ENCODE measurements at places on chromosomes 12 and 14.

DNA sequence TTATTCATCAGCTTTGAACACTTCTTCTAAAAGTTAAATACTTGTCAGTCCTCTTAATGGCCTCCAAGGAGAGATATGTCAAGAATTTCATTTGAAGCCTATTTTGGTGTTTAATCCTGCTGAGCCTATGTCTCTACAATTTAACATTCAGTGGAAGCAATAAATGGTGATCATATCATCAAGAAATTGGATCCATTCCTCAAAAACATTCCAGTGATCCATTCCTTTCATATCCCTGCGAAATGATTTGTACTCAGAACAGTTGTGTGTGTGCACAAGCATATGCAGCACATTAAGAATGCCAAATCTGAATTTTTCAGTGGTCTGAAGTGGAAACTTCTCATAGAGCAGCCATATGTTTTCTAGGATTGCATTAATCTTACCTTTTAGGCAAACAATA, 373.7 kb upstream of the SYT1 start:
- no peak for DNase-seq

DNA sequence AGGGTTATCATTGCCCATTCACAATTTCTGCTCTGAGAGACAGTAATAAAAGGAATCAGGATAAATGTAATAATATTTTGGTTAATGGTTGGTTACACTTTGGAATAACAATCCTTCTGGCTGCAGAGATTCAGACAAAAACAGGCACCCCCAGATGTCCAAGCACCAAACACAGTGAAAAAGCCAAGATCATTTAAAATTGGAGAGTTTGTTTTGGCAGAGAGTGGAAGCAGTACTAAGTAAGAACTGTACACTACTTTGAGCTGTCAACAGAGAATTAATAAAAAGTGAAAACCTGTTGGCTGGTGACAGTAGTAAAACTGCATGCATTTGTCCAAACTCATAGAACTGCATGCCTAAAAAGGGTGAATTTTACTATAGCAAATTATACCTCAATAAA, 15.6 kb upstream of the IL22 start:
- DNase-seq: no peak

- no peak for DNase-seq
Observed at GRCh38 chr12:113416091-113416754, 6.0 kb upstream of the SDSL start.

GRCh38 chr14:106837870-106838269, 1311.5 kb downstream of the TMEM121 start:
- DNase-seq: no peak

- no peak for DNase-seq
Observed at GRCh38 chr12:107929436-107929835, 154.9 kb downstream of the ASCL4 start.

GRCh38 chr12:56081393-56082347, 1.7 kb downstream of the ERBB3 start:
- DNase-seq: no peak

GRCh38 chr14:61178226-61179060, 102.7 kb downstream of the TMEM30B start:
- DNase-seq: no peak

DNA sequence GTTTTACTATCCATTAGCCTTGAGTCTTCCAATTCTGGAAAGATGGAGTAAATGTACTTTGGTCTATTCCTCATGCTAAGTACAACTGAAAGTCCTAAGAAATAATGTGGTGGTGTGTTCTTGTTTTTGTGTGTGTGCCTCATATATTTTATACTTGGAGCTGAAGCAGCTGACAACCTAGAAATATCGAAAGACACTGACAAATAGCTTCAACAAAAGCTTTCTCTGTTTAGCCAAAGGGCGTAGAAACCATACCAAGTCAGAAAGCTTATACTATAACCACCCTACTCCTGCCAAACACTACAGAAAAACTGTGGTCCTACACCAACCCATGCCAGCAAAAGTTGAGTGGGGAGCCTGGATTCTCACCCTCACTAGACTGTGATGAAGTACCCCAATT, 188.4 kb downstream of the GPHN start:
- DNase-seq: no peak

- DNase-seq: no peak
Observed at GRCh38 chr14:74821267-74821915, 54.6 kb downstream of the PROX2 start.

DNA sequence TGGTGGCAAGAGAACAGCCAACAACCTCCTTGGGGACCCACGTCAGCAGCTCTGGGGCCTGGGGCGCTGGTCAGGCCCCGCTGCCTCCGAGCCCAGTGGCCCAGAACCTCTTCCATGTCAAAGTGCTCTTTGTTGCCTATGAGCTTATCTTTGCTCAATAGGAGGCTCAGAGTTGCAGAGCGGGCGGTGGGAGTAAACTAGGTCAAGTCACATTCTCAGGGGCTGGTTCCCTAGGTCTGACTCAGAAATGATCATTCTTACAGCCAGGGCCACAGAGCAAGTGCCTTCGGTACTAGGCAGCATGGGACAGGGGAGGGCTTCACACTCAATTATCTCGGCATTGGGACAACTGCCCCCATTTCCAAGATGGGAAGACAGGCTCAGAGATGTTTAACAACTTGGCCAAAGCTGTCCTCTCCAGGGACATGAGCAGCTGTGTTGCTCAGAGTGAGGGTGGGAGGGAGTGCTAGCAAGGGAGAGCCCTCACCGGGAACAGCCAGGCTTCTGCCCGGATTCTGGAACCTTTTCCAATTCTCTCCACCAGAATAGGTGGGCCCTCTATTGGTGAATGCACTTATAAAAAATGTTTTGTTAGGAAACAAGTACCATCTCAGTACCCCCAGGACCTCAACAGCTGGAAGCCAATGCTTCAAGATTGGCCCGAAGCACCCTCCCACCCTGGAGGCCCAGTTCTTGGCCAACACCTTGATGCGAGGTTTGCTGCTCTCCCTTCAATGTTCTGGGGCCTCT, 11.9 kb downstream of the SLC25A29 start:
- no peak for DNase-seq

DNA sequence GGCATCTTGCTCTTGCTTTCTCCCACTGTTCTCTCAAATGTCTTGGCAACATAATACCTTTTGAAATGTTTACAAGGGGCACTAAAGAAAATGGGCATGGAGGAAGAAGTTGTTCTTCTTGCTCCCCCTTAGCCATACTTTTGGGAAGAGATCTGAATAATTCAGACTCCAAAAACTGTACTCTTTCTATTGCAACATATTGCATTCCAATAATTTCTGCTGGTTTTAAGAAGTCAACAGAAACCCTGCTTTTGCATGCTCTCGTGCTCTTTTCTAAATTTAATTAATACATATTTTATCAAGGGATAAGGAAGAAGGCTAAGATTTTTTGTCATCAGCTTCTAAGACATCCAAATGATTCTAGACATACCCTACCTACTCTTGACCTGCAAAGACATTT, 409.9 kb upstream of the SOX5 start:
- no peak for DNase-seq

DNA sequence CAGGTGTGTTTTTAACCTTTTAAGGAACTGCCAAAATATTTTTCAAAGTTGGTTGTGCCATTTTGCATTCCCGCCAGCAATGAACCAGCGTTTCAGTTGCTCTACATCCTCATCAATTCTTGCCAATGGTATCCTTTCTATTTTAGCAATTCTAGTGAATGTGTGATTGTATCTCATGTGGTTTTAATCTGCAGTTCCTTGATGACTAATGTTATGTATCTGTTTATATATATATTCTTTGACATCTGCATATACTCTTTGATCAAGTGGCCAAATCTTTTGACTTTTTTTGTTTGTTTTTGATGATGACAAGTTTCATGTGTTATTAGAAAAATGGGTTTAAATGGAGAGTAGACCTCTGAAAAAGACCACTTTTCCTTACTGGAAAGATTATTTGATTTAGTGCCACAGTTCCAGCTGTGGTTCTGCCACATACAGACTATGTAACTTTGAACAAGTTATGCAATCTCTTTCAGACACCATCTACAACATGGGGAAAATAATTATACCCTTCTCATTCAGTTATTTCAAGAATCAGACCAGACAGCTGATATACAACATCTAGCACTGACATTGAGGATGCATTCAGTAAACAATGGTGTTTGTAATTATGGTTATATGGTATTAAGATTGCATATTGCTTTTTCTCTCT, 146.3 kb upstream of the CNOT2 start:
- no peak for DNase-seq

DNA sequence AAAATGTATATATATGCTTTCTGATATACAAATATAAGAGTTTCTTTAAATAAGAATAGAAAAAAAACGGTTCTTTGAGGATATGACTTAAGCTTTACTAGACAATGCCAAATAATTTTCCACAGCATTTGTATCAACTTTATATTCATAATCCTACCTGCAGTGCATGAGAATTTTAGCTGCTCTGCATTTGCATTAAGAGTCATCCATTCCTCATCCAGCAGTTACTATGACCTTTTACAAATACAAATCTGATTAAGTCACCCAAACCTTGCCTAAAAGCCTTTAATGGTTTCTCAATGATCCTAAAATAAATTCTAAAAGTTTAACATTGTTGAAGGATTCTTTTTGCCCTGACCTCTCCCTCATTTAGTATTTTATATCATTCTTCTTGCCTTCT, 116.5 kb downstream of the MGAT4C start:
- no peak for DNase-seq

DNA sequence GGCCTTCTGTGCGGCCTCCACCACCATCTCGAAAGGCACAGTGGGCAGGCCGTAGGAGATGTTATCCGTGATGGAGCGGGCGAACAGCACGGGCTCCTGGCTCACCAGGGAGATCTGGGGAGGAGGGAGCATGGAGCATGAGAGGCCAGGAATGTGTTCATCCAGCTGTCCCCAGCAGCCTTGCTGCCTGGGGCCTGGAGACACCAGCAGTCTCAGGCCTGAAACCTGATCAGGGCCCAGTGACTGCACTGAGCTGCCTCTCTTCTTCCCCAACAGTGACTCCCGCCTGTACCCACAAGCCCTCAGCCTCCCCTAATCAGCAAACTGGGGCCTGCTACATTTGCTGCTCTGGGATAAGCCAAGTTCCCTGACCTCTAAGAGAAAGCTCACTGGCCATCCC, 30.9 kb downstream of the ABCB9 start:
- DNase-seq: no peak

DNA sequence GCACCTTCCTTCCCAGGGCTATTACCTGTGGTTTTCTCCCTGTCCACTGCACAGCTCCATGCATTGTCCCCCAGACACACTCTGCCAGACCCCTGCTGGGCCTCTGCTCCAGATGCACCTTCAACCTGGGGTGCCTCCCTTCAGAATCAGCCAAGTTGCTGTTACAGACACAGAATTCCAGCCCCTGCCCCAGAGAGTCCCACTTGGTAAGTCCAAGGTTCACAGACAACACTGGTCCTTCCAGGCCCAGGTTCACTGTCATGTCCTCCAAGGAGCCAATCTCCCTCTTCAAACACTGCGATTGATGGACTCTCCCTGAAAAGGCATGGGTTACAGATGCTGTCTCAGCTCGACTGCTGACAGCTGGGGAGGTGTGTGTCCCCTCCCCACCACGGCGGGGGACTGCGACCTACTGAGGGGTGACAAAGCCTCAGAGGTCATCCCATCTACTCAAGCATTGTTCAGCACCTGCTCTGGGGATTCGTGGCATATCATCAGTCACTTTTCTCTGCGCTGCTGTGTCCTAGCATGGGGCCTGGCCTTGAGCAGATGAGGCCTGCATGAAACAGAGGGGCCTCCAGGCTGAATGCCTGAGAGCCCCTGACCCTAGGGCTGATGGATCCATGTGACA, 24.3 kb downstream of the CALM1 start:
- no peak for DNase-seq

GRCh38 chr12:57460841-57461275, 1.3 kb downstream of the GLI1 start:
- no peak for DNase-seq

GRCh38 chr12:92414170-92415070, 268.8 kb upstream of the BTG1 start:
- no peak for DNase-seq

DNA sequence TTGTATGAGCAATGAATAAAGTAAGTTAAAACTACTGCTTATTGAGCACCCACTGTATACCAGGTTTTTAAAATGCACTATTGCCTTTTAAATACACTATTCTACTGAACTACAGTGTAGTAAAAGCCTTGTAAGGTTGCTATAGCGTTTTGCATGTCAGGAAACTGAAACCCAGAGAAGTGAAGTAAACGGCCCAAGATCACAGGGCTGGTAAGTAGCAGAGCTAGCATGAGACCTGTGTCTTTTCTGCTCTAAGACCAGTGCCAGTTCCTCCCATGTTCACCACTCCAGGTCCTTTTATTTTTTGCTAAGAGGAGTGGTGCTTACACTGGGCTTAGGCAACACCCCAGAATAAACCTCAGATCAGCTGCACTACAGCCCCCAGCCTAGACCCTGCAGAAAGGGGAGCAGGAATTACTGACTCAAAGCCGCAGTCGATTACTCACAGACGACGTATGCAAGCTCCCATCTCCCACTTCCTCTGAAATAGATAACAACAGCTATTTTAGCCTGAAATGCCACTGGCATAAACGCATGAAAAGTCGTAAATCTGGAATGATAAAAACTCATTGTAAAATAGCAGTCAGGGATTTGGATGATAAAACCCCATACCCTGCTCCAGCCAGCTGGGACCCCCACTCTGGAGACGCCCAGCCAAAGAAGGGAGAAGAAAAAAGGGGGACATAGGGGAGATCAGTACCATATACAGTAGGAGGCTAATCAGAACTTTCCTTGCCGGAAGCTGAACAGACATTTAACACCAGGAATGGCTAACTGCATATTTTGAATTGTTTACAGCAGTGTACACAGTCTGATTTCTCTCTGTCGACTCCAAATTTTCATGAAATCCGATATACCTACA, 108.3 kb downstream of the NUAK1 start:
- no peak for DNase-seq

- no peak for DNase-seq
Observed at GRCh38 chr12:110059651-110060000, 11.3 kb upstream of the C12orf76 start.

DNA sequence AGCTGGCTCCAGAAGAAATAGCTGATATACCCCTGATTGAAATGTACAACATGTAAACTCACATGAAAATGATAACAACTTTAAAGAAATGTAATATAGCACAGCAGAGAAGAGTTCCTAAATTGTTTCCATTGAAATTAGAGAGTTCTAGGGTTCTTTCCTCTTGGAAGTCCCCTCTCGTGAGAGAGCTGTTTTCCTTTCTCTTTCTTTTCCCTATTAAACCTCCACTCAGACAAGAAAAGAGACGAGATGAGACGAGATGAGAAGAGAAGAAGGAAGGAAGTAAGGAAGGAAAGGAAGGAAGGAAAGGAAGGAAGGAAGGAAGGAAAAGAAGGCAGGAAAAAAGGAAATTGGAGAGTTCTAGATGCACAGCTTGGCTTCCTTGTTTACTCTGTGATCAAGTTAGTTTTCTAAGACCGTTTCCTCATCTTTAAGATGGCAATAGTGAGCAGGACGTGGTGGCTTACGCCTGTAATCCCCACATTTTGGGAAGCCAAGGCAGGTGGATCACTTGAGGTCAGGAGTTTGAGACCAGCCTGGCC, 11.9 kb downstream of the DRAM1 start:
- no peak for DNase-seq

GRCh38 chr12:69150083-69150795, 89.1 kb upstream of the CPSF6 start:
- no peak for DNase-seq
